ENCODE measurements at places on chromosomes 12 and 14.

DNA sequence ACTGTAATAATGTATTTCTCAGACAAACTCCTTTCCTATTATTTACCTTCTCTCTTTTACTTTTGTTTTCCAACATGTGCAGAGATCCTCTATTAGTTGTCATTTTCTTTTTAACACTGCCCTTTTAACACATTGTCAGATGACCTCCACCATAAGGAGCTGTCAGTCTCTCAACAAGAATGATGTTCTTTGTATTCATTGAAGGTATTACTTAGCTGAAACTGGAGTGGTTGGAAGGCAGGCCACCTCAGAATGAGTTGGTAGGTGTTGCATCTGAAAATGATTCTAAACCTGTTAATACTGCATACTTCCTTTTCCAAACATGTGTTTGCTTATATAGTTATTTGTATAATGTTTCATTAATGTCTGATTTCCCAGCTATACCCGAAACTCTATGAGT lies 16.9 kb downstream of the TMEM117 start:
- no peak for DNase-seq

GRCh38 chr12:66426696-66427095 lies 124.4 kb downstream of the HELB start:
- DNase-seq, result no peak

- no peak for DNase-seq
These were observed 62.7 kb downstream of the GALNT4 start for GRCh38 chr12:89461649-89462612.

DNA sequence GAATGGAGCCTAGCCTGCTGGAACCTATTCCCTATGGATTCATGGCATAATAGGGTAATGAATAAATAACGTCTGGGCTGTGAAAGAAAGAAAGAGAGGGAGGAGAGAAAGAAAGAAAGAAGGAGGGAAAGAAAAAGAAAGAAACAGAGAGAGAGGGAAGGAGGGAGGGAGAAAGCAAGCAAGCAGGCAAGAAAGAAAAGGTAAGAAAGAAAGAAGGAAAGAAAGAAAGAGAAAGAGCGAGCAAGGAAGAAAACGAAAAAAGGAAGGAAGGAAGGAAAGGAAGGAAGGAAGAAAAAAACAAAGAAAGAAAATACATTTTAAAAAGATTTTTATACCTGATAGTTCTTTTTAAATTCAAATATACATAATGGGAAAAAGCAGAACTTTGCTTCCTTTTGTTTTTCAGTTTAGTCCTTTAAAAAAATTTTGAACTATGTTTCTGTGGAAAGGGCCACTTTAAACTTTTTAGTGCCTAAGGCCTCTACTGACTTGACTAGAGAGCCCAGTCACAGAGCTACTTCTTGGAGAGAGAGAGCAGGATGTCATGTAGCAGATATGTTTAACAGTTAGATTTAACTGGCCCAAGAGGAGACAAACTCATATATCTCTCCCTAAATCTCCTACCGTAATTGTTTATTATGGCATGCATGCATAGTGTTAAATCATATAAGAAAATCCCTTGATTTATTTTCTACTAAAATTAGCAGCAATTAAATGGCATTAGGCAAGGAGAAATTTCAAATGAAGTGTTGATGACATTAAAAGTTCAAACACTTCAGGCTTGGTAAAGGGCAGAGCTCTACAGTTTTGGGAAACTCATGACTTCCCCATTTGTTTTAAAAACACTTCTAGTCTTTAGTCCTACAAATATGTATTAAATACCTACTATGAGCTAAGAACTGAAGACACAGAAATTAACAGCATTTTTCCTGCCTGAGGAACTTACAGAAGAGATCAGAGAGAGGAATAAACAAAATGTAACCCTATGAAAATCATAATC lies 305.5 kb downstream of the BCAT1 start:
- DNase-seq, result no peak

DNA sequence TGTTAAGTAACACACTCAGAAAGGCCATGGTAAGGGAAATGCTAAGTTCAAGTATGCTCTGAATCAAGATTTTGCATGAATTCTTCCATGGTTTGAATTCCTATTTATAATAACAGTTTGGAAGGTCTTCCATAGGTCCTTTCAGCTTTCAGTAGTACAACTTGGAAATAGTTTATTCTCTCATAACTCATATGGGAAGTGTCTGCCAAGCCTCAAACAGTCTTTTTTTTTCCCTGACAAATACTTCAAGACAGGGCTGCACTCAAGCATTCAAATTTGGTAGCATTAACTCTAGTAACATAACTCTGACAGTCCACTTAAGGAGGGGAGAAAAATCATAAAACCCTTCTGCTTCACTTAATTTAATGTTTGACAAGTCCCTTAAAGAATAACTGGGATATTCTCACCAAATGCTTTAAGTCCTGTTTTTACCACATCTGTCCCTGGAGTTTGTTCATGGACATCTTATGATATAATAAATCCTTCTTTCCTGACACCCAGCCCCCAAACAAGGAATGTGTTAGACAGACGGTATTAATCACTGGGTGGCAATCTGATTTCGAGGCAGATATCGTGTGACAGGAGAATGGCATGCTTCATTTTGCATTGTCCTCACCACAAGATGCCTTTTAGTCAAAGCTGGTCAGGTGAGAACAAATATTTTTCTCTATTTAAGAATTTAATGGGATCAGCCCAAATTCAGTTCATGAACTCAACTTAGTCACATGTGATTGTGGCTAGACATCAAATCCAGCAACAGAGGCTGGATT lies 165.7 kb downstream of the BMP4 start:
- no peak for DNase-seq

GRCh38 chr12:65209655-65210043 lies 40.3 kb downstream of the LEMD3 start:
- no peak for DNase-seq

All from left hindlimb (tissue), 1 donor.